ENCODE measurements at places on chromosomes 4 and X.

- peak; percentile 20 for DNase-seq
Observed at GRCh38 chr4:67762086-67762485, 7.9 kb upstream of the GNRHR start.

GRCh38 chr4:53620956-53621355 is 29.7 kb upstream of the LNX1 start:
- DNase-seq = no peak

DNA sequence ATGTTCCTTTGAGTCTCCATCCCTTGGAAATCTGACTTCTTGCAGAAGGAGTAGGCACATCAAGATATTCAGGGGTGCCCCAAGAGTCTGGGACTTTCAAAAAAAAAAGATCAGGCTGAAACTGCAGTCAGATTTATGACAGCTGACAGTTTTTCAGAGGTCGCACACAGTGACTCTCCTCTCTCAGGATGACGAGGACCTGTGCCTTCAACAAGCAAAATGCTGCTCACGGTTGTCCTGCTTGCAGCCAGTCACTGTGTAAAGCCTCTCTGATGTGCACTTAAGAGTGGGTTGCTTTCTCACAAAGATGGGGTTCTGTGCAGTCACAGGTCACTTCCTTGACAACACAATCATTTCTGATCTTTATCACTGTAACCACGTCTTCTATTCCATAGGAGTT is 178.2 kb downstream of the PTTG2 start:
- no peak for DNase-seq

- peak; percentile 61 for DNase-seq
Observed at GRCh38 chrX:96619588-96619987, 65.1 kb upstream of the DIAPH2 start.

- no peak for DNase-seq
Observed at GRCh38 chr4:35836596-35836995, 407.7 kb downstream of the ARAP2 start.

DNA sequence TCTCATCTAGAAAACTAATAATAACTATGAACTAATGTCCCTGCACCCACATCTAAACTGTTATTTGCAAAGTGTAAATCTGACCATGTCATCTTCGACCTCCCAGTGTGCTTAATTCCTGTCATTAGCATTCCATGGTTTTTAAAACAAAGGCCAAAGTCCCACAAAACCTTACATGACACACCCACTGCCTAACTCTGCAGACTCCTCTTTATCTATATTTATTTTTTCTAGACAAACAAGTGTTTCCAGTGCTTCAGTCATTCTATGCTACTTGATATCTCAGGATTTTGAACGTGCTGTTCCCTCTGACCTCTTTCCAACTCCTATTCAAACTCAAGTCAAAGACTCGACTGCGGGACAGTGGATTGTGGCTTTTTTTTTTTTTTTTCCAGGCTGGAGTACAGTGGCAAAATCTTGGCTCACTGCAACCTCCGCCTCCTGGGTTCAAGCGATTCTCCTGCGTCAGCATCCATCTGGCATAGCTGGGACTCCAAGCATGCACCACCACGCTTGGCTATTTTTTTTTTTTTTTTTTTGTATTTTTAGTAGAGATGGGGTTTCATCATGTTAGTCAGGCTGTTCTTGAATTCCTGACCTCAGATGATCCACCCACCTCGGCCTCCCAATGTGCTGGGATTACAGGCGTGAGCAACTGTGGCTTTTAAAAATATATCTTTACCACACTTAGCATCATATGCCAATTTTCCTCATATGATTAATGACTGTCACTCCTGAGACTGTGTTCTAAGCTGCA is 1511.0 kb downstream of the ARAP2 start:
- peak; percentile 29 for DNase-seq

DNA sequence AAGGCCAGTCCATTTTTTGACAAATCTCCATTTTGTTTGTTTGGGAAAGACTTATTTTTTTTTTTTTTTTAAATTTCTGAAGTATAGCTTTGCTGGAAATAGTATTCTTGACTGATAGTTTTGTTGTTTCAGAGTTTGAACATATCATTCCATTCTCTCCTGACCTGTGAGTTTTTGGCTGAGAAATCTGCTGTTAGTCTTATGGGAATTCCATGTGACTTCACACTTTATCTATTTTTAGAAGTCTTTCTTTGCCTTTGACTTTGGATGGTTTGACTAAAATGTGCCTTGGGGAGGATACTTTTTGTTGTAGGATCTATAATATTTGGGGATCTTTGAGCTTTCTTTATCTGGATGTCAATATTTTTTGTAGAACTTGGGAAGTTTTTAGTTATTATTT is 10.7 kb upstream of the ADAM29 start:
- DNase-seq = no peak

- DNase-seq = no peak
Observed at GRCh38 chr4:79027656-79028055, 88.4 kb upstream of the PAQR3 start.

GRCh38 chrX:129996120-129996519 is 13.7 kb downstream of the BCORL1 start:
- DNase-seq = no peak

DNA sequence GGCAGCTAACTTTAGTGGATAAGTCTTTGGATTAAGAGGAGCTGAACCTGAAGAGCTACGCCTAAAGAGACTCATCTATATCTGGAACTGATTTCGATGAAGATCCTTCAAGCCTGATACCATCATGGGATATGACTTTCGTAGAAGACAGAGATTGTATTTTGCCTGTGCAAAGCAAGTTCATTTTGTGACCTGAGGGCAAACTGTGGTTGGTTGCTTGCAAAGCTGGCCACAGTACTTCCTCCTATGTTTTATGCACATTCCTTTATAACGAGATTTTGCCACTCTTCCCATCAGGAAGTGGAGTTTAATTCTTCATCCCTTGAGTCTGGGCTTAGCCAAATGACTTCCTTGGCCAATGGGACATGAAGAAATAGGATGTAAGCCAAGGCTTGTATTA is 519.3 kb upstream of the NR3C2 start:
- no peak for DNase-seq

GRCh38 chrX:1481636-1482529 is 29.2 kb upstream of the ASMTL start:
- DNase-seq = peak; percentile 25

- peak; percentile 4 for DNase-seq
Observed at GRCh38 chrX:131675596-131676194, 131.8 kb downstream of the OR13H1 start.

DNA sequence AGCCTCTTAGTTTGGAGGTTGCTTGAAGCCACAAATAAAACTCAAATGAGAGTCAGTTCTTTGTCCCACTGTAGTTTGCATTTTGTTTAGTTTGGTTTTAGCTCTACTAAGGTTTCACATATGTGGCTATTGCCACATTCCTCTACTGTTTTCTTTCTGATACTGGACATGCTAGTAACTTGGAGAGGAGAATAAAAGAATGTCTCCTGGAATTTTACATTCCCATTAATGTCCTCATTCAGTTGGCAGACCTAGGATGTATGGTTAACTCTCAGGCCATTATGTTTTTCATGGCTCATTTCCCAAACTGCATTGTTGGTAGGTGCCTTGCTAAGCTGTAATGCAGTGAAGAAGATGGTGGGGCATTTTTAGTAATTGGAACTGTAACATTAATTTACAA is 29.9 kb downstream of the UPRT start:
- DNase-seq = no peak

DNA sequence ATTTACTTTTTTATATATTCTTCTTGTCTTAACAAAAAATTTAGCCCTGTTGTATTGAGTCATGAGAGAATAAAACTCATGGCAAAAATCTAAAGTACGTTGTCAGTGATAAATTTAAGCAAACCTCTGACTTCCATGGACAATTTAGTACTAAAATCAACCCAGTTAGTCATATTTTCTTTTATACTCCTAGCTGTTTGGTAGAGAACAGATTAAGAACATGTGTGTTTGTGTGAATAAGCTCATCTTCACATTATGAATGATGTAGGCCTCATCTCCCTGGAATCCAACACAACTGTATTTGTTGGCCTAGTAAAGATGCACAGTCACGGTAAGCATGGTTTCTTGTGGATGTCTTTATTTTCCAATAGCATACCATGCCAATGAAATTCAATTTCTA is 40.8 kb upstream of the FAM47B start:
- DNase-seq = no peak

DNA sequence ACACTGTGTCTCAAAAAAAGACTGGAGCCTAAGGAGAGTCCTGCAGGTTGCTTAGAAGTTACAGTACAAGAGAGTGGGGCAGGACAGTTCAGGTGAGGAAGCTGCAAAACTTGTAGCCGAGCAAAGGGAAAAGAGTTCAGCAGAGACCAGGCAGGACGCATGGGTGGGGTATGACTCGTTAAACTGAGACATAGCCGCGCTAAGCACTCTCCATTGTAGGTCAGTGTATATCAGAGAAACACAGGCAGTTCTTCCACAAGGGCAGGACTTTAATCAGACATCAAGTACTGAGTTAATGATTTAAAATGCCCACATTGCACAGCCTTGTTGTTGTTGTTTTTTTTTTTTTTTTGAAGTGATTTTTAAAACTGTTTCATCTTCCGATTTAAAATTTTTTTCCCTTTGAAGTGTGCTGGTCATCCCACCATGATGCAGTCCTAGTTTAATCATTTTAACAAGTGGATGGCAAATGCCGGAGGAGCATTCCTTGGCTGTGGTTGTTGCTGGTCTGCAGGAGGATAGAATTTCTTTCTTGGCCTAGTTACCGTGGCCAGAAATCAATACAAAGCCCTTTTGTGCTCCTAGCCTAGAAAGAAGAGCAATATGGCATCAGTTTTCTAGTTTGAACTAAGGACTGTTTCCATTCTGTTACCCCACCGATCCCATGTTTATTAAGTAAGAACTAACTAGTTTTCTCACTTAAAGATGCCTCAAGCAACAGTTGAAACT is 10.3 kb downstream of the LAP3 start:
- DNase-seq = no peak

GRCh38 chrX:89021964-89022363 is 274.9 kb downstream of the CPXCR1 start:
- no peak for DNase-seq

GRCh38 chr4:1564535-1565375 is 119.4 kb downstream of the FAM53A start:
- no peak for DNase-seq

- peak; percentile 99 for DNase-seq
Observed at GRCh38 chr4:138181287-138181686, 60.9 kb downstream of the SLC7A11 start.

Measured in amniotic epithelial cell (primary cell).